Adrenal gland (tissue), 19 donors: ENCODE measurements at places on chromosomes 4 and X. TPM values are rescaled to one million over a fixed set of nuclear protein-coding genes. Genes with fewer than 3 reads are reported as not detected.

DNA sequence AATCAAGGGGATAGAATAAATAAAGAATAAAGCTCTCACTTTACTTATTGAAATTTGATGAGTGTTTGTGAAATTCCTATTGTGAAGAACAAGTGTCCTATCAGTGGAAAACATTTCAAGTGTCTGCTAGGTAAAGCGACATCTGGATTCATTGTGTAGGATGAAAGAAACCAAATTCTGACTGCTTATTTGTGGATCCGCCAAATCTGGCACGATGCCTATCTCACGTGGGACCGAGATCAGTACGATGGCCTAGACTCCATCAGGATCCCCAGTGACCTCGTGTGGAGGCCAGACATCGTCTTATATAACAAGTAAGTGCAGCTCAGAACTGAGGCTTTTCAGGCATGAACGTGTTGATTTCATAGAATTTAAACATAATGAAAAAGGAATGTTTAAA lies 1.9 kb downstream of the CHRNA9 start:
- peak; percentile 25 for DNase-seq

Gene ZNF185
- 4.3 TPM for polyA plus RNA-seq

Gene TREX2
- polyA plus RNA-seq = not detected

DNA sequence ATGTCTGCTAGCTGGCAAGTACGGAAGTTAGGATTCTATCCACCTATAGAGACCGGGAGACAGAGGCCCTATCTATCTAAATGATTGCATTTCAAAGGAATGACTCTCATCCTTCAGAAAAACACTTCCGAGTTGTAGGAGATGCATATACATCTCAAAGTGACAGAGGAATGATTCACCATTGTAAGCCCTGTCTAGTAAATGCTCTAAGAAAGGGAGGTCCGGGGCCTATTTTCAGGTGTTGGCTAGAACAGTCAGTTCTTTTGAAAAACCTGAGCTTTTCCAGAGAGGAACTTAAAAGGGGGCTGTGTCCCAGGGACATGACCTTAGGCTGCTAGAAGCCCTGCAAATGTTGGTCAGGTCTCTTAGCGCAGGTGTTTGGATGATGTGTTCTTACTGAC lies 262.9 kb upstream of the IL1RAPL1 start:
- DNase-seq = no peak

GRCh38 chr4:140800666-140801065 lies 44.5 kb upstream of the TBC1D9 start:
- no peak for DNase-seq

GRCh38 chr4:17780501-17781299 lies 721 bp downstream of the FAM184B start:
- DNase-seq = no peak

DNA sequence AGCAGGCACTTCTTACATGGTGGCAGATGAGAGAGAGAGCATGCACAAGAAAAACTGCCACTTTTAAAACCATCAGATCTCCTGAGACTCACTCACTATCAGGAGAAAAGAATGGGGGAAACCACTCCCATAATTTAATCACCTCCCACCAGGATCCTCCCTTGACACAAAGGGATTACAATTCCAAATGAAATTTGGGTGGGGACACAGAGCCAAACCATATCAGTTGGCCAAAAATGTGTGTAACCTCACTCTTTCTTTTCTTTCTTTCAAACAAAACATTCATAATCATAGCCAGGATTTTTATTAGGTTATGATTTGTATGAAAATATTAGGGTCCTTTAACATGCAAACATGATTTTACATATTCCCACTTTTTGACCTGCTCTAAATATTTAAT lies 222.1 kb downstream of the PCDH18 start:
- no peak for DNase-seq

GRCh38 chr4:176475067-176475466 lies 155.3 kb downstream of the SPCS3 start:
- no peak for DNase-seq

GRCh38 chrX:109974906-109975655 lies 27.8 kb upstream of the TMEM164 start:
- DNase-seq = no peak

Gene MAGEB17
- polyA plus RNA-seq = 0.07 TPM

GRCh38 chr4:17164666-17165065 lies 266.2 kb upstream of the LDB2 start:
- DNase-seq = no peak

DNA sequence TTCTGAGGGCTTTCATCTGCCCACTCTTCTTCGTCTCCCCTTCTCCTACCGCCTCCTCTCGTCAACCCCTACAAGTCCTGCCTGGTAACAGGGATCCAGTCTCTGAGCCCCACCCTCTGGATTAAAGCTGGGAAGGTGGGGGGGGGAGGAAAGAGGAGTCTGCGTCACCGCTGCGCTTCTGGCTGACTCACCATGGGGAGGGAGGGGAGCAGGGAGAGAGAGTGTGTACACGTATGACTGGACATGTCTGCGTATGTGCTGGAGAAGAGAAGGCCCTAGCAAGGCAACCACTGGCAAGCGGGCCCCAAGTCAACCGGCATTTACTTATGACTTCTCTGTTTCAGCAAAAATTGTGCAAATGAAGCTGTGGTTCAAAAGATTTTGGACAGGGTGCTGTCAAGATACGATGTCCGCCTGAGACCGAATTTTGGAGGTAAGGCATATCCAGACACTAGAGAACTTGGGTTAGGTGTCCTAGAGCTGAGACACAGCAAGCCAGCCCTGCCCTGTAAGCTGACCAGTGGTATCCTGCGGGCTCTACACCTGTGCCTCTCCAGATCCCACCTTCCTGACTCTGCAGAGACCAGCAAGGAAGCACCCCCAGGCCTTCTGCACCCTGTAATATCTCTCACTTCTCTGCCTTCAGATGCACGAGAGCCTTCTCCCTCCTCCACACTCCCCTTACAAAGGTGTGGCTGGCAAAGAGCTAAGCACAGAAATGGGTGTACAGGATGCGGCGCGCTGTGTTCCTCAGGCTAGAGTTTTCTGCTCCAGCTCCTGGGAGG lies 2.5 kb downstream of the GABRQ start:
- DNase-seq = no peak

- DNase-seq = peak; percentile 81
Measured at GRCh38 chrX:154051201-154051810, 31.6 kb upstream of the IRAK1 start.

Gene VSIG4
- polyA plus RNA-seq = 47.0 TPM

Gene VGLL1
- polyA plus RNA-seq = not detected

Gene GPRASP2
- 6.9 TPM for polyA plus RNA-seq

Gene SMARCA1
- polyA plus RNA-seq = 37.0 TPM

DNA sequence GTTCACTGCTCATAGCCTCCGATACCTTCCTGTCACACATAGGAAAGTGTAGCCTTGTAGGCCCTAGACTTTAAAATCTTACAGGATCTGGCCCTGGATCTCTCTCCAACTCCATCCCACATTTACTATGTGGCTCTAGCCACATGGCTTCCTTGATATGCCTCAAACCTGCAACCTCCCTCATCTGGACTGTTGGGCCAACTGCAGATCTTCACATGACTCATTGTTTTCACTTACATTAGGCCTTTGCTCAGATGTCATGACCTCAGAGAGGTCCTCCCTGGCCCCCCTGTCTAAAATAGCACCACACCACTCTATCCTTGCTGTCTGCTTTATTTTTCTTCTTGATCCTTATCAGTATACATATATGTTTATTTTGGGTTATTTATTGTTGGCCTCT lies 8.1 kb upstream of the NR0B1 start:
- DNase-seq = no peak

GRCh38 chrX:7334253-7334935 lies 186.4 kb upstream of the PUDP start:
- DNase-seq = no peak

DNA sequence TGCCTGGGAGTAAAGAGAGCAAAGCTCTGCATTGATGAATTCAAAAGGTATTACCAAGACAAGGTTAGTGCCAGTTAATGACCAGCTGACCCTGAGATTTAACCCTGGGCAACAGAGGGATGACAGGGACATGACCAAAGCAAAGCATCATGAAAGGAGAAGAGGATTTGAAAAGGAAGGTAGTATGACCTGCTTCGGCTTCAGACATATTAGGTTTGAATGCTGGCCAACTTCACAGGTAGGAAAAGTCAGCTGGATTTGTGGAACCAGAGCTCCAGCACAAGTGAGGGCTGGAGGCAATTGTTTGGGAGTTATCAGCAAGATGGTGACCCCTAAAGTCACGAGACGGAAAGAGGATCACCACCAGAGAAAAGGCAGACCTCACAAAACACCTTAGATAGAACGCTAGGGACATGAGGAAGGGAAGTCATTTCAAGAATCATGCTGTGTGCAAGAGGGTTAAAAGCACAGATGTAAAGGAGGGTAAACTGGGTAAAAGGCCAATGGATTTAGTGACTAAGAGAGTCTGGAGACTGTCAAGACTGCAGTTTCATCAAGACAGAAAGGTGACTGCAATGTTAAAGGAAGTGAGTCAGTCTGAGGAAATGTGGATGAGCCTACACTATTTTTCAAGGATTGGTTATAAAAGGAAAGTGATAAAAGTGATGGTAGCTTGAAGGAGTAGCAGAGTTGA lies 45.6 kb downstream of the SH3RF1 start:
- DNase-seq = no peak

DNA sequence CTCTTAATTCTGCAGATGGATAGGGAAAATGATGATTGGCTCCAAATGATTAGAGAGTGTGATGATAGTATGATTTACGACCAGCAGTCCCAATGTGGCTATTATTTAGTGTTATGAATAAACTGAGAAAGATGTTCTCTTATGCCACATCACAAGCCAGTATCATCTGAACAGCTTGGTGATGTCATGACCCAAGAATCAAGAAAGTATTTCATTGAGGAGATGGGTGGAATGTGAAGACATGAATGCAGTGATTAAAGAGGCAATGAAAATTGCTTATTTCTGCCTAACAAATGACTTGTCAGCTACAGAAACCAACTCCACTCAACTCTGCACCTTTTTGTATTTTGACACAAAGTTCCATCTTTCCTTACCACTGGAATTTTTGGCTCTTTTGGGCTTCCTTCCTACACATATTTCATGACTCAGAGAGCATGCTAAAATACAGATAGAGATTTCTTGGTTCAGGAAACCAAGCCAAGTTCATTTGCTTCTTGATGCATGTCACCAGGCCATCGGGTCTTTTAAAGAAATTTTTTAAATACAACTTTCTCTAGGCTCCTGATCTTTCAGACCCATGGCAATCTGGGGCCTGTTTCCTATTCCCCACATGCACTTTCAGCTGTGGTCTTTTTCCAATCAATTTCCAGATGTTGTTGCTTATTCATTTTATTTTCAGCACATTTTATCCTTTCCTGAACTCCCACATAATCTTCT lies 174.2 kb downstream of the HHIP start:
- DNase-seq = no peak

GRCh38 chrX:148929686-148930085 lies 429.3 kb downstream of the AFF2 start:
- DNase-seq = no peak

DNA sequence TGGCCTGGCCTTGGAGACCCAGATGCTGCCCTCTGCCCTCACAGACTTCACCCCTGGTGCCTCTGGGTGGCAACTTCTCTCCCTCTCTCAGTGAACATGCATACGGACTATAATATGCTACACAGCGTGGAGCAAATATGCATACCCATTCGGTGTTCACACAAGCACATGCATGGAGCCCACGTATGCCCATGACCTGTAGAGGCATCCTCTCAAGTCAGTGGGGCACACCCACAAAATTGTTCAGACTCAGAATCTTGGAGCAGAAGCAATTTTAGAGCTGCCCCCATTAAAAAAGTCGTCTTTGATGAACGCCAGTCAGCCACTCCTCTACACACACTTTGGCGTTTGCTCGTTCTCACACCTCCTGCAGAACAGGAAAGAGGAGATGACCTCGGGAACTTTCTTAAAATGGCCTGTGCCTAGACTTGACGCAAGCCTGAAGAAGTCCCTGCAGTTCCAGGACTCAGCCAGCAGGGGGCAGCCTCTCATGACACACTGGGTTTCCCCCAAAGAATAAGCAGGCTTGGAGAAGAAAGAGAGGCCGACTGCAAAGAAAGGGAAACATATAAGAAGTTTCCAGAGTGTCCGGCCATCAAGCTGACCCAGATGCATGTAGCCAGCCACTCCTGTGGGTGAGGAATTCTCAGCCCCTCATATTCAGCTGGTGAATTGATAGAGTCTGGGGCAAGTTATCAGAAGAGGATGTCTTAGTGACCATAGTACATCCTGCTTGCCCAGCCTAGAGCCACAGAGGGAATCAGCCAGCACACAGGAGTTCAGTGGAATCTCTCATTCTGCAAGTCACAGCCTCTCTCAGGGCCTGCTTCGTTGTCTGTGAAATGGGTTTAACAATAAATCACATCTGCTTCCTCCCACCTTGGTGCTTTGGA lies 17.3 kb downstream of the APLN start:
- peak; percentile 81 for DNase-seq

Gene ARAP2
- 2.8 TPM for polyA plus RNA-seq

GRCh38 chr4:168755598-168756477 lies 254.2 kb downstream of the CBR4 start:
- DNase-seq = no peak

Gene TMEM156
- 4.1 TPM for polyA plus RNA-seq

DNA sequence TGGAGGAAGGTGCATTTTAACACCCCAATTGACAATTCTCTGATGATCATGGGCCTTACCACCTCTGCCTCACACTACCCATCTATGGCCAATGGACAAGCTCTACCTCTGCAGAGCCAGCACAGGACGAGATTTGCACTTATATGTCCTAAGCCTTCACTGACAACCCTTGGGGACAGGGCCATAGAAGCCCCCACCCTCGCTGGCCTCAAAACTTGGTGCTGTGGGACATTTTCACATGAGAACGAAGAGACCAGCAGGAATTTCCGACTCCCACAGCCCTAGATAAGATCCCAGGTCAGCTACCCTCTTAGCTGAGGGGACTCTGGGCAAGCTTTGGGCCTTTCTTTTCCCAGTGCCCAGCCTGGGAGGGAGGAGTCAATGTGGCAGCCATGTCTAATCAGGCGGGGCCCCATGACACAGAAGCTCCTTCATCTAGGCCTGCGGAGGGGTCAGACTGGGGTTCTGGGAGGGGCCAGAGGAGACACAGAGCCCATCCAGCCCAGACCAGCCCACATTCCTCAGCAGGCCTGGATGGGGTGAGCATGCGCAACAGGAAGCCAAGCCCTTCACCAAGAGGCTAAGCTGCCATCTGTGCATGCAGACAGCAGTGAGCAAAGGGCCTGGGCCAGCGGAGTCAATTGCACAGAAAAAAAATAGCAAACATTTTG lies 12.1 kb downstream of the PJA1 start:
- DNase-seq = peak; percentile 65

Gene HSFX1
- 0.80 TPM for polyA plus RNA-seq
